ENCODE measurements at places on chromosomes 3 and 15. TPM values are rescaled to one million over a fixed set of nuclear protein-coding genes. Genes with fewer than 3 reads are reported as not detected.
A peak's percentile ranks its signal among the peaks of the same experiment; 100 is the strongest.

PPP1R14D gene
- total RNA-seq: not detected

SERPINI2 gene
- total RNA-seq: not detected

CCR8 gene
- total RNA-seq: not detected

TGM5 gene
- total RNA-seq: not detected

CISH gene
- total RNA-seq: 6.1 TPM

GANC gene
- 22.9 TPM for total RNA-seq

PTH1R gene
- total RNA-seq: 10.3 TPM

VILL gene
- 6.3 TPM for total RNA-seq

KNL1 gene
- total RNA-seq: not detected

NOX5 gene
- total RNA-seq: 0.53 TPM

MAN2C1 gene
- 447 TPM for total RNA-seq

- no peaks in the 10 kb centered on the region for H3K36me3 ChIP-seq
- H3K27ac ChIP-seq: no peak overlapping the region
- H3K27me3 ChIP-seq: no peaks in the 10 kb centered on the region
- no peak for DNase-seq
These were observed 42.8 kb downstream of the ABTB1 start for GRCh38 chr3:127715532-127715931.

- DNase-seq: no peak
- no peaks in the 10 kb centered on the region for H3K36me3 ChIP-seq
- H3K27me3 ChIP-seq: no peaks in the 10 kb centered on the region
- peaks cover under 1% of the 10 kb centered on the region for H3K4me1 ChIP-seq
- no peak overlapping the region for H3K4me3 ChIP-seq
- H3K27ac ChIP-seq: no peak overlapping the region
These were observed 623.0 kb downstream of the NTRK3 start for GRCh38 chr15:87633525-87633924.

GRCh38 chr3:18223571-18223970, 201.6 kb downstream of the SATB1 start:
- H3K4me3 ChIP-seq: no peak overlapping the region
- H3K36me3 ChIP-seq: no peaks in the 10 kb centered on the region
- no peak overlapping the region for H3K27ac ChIP-seq
- no peak for DNase-seq
- no peaks in the 10 kb centered on the region for H3K27me3 ChIP-seq
- H3K4me1 ChIP-seq: no peaks in the 10 kb centered on the region

DNA sequence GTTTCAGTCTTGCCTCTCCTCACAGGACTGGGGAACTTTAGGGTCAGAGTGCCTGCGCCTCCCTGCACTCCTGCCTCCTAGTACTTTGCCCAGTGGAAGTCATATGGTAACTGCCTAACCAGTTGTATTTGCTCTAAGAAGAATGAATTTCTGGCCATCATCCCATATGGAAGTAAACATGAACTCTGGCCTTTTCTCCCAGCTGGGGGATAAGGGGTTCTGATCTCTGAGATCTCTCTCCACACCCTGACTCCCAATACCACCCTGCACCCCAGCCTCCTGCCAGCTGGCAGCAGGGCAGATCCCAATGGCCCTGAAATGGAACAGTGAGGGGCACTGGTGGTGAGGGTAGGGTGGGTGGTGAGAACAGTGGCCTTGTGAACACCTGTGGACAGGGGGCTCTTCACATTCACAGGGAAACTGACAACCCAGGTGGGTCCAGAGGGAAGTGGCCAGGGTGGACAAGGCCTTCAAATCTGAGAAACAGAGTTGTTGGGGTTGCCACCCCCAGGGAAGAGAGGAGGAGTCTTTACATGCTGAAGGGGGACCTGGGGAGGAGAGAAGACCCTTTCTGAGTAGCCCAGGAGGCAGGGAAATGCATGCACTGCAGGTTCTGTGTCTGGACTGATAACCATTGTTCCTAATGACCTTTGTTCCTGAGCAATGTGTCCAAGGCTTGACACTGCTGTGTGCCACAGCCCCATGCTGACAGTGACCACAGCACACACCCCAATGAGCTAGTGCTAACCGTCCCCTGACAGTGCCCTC, 36.9 kb downstream of the RHCG start:
- no peak for DNase-seq

- no peak overlapping the region for H3K4me3 ChIP-seq
- no peaks in the 10 kb centered on the region for H3K27me3 ChIP-seq
- H3K36me3 ChIP-seq: no peaks in the 10 kb centered on the region
These were observed 202.8 kb upstream of the UBE2E1 start for GRCh38 chr3:23602971-23603370.

GRCh38 chr3:14592836-14593235, 52.7 kb upstream of the GRIP2 start:
- no peak for DNase-seq
- H3K27ac ChIP-seq: no peak overlapping the region
- no peak overlapping the region for H3K4me3 ChIP-seq

GRCh38 chr3:21544076-21544462, 206.9 kb downstream of the ZNF385D start:
- H3K36me3 ChIP-seq: no peaks in the 10 kb centered on the region
- no peak overlapping the region for H3K27ac ChIP-seq
- DNase-seq: no peak
- H3K4me1 ChIP-seq: no peaks in the 10 kb centered on the region
- no peak overlapping the region for H3K4me3 ChIP-seq
- no peaks in the 10 kb centered on the region for H3K27me3 ChIP-seq

DNA sequence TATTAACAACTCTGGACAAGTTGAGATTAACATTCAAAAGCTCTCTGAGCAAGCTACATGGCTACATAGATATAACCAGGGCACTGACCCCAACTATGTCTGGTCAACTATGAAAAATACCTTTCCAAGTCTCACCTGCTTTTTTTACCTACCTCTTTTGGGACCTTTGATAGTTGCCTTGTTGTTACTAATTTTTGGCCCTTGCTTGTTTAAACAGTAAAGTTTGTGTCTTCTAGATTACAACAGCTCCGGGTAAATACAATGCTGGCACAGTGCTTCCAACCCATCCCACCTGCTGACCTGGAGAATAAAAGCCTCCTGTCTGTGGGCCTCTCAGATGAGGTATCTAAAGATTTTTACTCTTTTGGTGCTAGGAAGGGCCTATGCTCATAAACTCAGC, 1036.6 kb downstream of the NAALADL2 start:
- H3K4me3 ChIP-seq: no peak overlapping the region
- H3K27ac ChIP-seq: no peak overlapping the region
- H3K4me1 ChIP-seq: no peaks in the 10 kb centered on the region
- H3K36me3 ChIP-seq: no peaks in the 10 kb centered on the region

DNA sequence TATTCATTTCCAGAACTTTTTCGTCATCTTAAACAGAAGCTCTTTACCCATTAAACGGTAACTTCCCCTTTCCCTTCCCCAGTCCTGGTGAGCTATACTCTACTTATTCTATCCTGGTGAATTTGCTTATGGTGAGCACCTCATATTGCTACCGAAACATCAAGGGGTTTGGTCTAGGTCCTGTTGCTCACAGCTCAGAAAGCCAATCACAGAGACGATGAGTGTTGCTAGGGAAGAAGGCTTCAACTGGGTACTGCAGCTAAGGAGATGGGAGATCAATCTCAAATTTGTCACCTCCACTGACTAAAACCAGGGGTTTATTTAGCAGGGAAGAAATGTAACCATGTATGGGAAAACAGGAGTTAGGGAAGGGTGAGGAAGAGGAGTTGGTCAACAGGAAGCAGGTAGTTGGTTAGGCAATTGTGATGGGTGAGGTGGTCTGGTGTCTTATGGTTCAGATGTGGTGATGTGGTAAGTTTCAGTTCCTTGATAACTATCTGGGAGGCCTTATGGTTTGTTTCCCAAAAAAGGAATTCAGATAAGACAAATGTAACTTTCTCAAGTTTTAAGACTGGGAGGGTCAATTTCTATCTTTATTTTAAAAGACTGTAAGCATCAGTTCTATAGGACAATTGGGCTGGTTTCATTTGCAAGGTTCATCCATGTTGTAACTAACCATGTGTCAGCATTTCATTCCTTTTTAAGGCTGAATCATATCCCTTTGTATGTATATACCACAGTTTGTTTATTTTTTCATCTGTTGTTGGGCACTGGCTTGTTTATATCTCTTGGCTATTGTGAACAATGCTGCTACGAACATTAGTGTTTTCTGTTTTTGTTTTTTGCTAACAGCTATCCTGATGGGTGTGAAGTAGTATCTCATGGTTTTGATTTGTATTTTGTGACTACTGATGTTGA, 24.3 kb downstream of the ARHGAP11B start:
- no peaks in the 10 kb centered on the region for H3K27me3 ChIP-seq
- H3K4me1 ChIP-seq: no peaks in the 10 kb centered on the region
- H3K4me3 ChIP-seq: no peak overlapping the region
- H3K27ac ChIP-seq: no peak overlapping the region
- DNase-seq: no peak

DNA sequence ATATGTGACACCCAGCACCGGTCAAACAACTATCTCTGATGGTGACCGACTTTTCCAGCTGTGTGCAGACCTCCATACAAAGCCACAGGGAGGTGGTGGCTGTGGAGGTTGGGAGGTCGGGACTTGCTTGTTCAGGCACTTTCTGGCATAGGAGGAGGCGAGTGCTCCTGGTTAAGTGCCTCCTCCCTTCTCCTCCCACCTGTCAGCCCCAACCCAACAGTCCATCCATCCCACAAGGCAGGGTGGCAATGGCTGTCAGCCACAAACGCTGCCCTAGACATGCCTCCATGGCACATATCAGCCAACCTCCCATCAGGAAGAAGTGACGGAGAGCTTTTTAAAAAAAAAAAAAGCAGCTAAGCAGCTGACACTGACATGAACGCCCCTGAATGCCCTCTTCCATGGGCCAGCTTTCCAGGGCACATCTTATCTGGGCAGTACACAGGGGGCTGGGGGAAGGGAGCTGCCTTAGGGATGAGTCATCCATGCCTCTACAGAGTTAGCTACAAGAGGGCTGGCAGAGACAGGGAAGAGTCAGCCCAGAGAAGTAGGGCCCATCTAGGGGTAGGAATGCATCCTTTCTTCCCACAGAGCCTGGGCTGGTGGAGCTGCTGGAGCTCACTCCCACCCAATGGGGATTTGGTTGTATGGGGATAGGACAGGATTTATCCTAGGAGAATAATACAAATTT, 41.2 kb downstream of the CCDC12 start:
- no peaks in the 10 kb centered on the region for H3K27me3 ChIP-seq
- H3K27ac ChIP-seq: peak overlapping the region; percentile 85
- peak; percentile 90 for DNase-seq
- H3K4me1 ChIP-seq: peaks cover 62% of the 10 kb centered on the region
- H3K4me3 ChIP-seq: no peak overlapping the region

DNA sequence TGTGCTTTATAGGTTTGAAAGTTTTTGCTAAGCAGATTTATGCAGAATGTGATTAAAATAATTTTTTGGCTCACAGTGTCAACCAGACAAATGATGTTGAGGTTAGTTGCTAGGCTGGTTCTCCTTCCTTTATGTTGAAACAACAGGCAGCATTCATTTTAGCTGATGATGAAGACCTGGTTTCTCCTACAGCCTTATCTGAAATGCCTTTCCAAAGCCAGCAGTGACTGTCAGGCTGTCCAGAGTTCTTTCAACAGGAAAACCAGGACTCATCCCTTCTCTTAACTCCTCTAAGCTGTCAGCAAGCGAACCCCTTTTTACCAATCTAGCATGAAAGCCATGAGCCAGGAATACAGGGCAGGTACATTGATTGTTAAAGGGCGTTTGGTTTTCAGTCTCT, 84.1 kb downstream of the ZNF609 start:
- H3K4me1 ChIP-seq: no peaks in the 10 kb centered on the region
- no peak overlapping the region for H3K4me3 ChIP-seq
- no peak for DNase-seq
- H3K27ac ChIP-seq: no peak overlapping the region

- H3K27ac ChIP-seq: no peak overlapping the region
- H3K4me1 ChIP-seq: no peaks in the 10 kb centered on the region
- no peak overlapping the region for H3K4me3 ChIP-seq
- no peak for DNase-seq
These were observed 13.7 kb downstream of the MAP6D1 start for GRCh38 chr3:183811638-183812037.

- DNase-seq: no peak
- H3K27me3 ChIP-seq: no peaks in the 10 kb centered on the region
- no peaks in the 10 kb centered on the region for H3K36me3 ChIP-seq
- H3K27ac ChIP-seq: no peak overlapping the region
- no peaks in the 10 kb centered on the region for H3K4me1 ChIP-seq
These were observed 50.6 kb upstream of the SLC7A14 start for GRCh38 chr3:170636400-170636973.

DNA sequence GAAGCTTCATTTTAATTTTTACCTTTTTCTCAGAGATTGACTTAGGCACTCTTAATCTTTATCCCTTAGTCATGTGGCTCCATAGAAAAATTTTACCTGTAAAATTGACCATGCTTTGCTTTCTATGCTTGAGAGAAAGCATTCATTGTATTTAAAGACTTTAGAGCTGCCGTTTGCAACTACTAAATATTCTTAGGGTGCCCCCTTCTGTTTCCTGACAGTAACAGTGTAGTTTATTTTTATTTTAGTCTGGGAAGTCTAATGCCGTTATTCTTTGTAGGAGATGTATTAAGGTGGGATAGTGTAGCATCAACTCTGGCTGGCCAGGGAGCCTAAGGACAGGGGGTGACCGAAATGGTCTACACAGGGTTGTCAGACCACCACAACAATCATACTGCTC, 84.5 kb upstream of the SYNPR start:
- no peak overlapping the region for H3K4me3 ChIP-seq
- H3K27me3 ChIP-seq: no peaks in the 10 kb centered on the region
- no peaks in the 10 kb centered on the region for H3K4me1 ChIP-seq
- H3K27ac ChIP-seq: no peak overlapping the region
- DNase-seq: no peak

- H3K4me3 ChIP-seq: no peak overlapping the region
- H3K4me1 ChIP-seq: no peaks in the 10 kb centered on the region
- H3K27me3 ChIP-seq: no peaks in the 10 kb centered on the region
- no peak for DNase-seq
- no peak overlapping the region for H3K27ac ChIP-seq
These were observed 259.7 kb upstream of the TLE3 start for GRCh38 chr15:70357453-70357852.

DNA sequence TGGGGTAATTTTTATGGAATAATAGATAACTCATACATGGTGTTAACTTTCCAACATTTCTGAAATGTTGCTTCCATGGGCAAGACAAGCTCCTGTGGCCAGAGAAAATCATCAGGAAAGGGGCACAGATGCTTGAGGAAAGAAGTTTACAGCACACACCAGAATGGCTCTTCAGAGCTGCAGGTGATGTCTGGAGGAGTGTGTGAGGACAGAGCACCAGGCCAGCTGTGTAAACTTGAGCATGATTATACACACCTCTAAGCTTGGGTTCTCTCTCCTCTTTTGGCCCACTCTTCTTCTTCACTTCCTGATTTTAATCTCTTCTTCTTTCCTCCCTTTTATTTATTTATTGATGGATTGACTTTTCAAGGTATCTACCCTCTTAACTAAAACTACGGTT, 676.0 kb downstream of the GRM7 start:
- no peaks in the 10 kb centered on the region for H3K27me3 ChIP-seq
- no peak for DNase-seq
- no peak overlapping the region for H3K4me3 ChIP-seq
- H3K36me3 ChIP-seq: no peaks in the 10 kb centered on the region
